ENCODE measurements at places on chromosomes 12 and 14.

- DNase-seq, result no peak
Observed at GRCh38 chr12:31896514-31897039, 62.6 kb upstream of the RESF1 start.

GRCh38 chr12:47033081-47033480 lies 46.3 kb upstream of the PCED1B start:
- DNase-seq, result peak; percentile 22

GRCh38 chr12:107533218-107533617 lies 152.4 kb upstream of the PWP1 start:
- no peak for DNase-seq

DNA sequence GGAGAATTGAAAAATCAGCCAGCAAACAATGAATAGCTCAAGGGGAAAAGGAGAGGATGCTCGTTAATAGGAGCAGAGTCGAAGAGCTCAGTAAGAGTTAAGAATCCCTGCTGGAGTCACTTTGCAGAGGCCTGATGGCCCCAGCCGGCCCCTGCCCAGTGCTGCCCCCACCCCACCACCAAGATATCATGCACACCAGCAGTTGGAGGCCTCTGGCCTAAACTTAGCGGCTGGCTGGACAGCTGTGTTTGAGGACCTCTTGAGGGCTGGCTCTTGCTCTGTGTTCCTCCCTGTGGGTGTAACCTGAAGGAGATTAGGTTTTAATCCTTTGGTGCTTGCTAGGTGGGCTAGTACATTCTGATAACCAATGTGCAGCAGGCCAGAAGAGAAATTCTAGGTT lies 142.0 kb downstream of the PLXNC1 start:
- no peak for DNase-seq

DNA sequence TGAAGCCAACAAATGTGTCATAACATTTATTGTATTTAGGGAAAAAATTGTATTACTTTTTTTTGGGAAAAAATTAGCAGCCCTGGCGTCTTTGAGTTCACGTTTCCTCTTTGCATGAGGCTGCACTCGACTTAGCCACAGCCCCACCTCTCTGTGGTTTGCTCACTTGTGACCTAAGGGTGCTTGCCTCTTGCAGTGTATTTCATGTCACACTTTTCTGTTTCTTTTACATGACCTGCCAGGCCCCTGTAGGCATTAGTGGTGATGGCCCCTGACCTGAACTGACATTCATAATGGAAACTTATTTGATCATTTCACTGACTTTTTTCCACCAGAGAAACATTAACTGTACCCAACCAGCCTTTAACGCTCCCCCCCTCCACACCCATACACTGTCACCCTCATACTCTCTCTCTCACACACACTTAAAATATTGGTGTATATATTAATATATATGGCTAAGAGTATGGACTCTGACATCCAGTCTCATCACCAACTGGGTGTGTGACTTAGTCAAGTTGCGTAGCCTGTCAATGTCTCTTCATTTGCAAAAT lies 122.9 kb downstream of the PRKCH start:
- no peak for DNase-seq

DNA sequence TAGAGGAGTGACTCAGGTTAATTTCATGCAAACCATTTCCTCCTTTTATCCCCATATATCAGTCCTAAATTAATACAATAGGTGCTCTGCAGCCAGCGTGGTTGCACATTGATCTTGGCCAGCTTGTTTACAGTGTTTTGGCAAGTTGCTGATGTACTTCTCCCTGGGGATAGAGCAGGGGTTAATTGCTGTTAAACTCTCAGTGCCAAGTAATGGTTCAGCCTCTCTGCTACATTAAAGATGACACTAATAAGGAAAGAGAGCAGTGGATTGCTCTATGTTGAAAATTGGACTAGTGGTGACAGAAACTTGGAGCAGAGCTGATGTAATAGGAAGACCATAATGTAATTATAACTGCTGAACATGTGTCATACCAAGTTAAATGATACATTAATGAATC lies 717.5 kb downstream of the RERGL start:
- no peak for DNase-seq

DNA sequence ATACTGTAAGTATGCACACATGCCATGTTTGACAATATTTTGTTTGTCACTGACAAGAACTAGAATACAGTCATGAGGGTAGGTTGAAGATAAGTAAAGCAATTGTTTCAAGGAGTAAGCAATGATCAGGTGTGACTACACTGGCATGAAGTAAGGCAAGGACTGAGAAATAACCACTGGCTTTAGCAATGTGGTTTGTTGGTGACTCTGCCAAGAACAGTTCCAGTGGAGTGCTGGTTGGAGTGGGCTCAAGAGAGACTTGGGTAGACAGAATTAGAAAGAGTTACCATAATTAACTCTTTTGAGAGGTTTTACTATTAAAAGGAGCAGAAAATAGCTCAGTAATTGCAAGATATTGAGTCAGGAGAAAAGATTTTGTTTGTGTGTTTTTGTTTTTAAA lies 129.6 kb downstream of the GTF2A1 start:
- no peak for DNase-seq

- DNase-seq, result no peak
Observed at GRCh38 chr12:121620333-121620891, 5.9 kb upstream of the ORAI1 start.

- no peak for DNase-seq
Observed at GRCh38 chr14:35292770-35293561, 784 bp downstream of the PSMA6 start.

- no peak for DNase-seq
Observed at GRCh38 chr12:103806803-103807202, 34.2 kb downstream of the NT5DC3 start.

DNA sequence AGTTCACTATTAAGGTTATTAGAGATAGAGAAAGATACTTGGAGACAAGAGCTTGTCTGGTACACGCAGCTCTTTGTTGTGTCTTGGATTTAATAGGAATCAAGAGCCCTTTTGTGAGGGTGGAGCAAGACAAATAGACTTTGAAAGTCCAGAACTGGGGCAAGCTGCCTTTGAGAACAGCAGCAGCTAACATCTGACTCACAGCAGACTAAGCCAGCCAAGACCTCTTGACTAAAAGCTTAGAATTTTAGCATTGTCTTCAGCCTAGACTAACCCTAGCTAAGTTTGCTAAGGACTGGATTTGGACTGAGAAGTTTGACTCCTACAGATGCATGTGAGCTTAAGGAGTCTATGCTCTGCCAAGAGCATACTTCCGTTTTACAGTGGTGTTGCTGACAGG lies 201.9 kb upstream of the RBM19 start:
- no peak for DNase-seq

DNA sequence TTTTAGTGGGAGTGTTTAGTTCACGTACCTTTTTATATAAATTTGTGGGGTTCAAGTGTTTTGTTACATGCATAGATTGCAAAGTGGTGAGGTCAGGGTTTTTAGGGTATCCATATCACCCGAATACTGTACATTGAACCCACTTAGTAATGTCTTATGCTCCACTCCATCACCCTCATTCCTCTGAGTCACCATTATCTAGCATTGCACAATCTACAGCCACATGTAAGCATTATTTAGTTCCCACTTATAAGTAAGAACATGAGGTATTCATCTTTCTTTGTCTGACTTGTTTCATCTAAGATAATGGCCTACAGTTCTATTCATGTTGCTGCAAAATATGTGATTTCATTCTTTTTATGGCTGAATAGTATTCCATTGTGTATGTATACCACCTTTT lies 583.7 kb upstream of the LRFN5 start:
- DNase-seq, result no peak

- DNase-seq, result no peak
Observed at GRCh38 chr12:19830446-19830845, 391.2 kb downstream of the AEBP2 start.

DNA sequence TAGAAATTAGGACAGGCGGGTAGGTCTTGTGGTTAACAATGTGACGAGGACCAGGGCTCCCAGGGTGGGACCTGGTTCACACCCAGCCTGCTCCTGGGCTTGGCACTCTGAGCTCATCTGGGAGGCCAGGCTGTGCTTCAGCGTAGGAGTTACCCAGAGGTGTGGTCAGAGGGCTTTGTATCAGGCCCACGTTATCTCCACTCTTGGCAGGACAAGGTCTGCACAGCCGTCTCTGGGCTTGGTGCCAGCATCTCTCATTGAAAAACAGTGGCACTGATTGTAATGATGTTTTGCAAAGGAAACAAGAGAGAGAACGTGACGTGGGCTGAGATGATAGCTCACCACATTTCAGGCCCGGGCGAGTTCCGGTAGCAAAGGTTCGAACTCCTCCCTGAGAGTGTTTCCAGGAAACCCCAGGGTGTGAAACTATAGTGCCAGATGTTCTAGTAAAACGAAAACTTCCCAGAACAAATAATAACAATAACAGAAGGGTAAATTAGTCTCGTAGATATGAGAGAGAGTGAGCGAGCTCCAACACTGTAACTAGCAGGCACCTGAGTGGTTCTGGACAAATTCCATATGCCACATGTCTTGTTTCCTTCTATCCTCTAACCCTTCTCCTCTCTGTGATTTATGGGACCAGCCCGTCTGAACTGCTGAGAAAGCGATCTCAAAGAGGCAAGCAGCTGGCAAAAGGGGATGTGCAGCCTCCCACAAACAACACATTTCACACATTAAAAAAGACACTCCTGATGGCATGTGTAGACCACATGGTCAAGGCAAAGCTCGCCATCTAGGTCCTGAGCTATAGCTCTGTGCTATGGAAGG lies 227.3 kb downstream of the KTN1 start:
- DNase-seq, result no peak

DNA sequence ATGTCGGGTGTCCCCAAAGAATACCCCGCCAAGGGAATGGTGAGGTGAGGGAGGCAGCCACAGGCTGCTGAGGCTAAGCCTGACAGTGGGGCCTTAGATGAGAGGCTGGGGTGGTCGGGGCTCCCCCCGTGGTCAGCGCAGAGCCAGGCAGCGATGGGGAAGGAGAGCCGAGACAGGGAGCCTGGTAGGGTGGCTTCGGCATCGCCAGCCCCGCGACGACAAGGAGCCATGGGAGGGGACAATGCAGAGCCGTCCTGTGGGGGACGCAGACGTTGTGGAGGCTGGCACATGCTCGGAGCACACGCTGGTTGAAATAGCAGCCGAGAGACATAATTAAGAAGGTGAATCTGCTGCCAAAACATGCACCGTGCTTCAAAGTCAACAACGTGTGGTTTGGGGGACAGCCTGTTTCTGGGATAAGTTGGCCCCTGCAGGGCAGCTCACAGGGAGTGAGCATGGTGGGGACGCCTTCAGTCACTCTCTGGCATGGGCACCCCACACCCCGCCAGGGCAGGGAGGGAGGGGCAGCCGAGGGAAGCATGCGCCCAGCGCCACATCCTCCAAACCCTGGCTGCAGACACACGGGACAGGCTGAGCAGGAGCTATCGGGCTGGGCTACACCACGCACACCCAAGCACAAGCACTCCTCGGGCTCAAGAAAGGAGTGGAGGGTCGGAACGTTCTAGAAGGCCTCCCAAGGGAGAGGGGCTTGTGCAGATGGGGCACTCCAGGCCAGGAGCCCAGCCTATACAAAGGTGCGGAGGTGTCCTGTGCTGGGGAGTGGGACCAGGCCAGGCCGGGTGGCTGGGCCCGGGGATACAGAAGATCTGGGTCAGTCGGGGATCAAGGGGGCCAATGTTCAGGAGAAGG lies 66.6 kb upstream of the C14orf180 start:
- no peak for DNase-seq
